ENCODE measurements at places on chromosomes 6 and 20.

DNA sequence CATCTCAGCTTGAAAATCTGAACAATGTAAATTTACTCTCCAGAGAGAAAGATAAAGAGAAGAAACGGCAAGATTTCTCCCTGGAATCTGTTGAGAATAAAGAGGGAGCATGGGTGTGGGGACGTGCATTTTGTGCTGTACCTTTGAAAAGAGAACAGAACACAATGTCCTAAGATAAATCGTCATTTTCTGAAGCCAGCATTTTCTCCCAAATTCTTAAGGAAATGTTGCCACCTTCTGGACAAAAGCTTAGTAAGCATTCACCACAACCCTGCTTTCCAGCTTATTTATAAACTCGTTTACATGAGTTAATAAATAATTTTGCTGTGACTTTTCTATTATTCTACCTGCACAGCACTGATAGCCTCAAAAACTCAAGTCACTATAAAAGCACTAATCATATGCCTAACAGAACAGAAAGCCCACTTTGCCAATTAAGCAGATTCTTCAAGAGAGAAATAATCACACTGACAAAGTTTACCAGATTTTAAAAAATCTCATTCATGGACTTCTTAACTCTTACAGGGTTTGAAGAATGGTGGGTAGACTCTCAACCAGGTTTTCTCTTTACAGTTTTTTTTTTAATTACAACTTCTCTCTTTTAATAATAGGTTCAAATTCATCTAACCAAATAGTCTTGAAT is 155.8 kb downstream of the MBOAT1 start:
- no peak for DNase-seq

DNA sequence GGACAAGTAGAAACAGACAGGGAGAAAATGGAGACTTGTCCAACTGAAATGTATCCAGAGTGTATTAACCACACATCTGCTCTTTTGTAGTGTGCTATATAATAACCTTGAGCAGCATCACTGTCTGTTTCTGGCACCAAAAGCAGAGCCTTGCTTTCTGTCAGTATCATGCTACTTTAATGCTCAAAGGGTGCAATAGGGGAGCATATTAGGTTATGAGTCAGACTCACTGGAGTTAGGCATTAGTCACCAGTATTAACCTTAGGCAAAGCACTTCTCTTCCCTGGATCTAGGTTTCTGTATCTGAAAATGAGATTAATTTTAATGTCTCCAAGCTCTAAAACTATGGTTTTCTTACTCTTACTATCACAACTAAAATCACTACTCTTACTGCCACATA is 280.1 kb downstream of the TFAP2B start:
- DNase-seq = no peak

DNA sequence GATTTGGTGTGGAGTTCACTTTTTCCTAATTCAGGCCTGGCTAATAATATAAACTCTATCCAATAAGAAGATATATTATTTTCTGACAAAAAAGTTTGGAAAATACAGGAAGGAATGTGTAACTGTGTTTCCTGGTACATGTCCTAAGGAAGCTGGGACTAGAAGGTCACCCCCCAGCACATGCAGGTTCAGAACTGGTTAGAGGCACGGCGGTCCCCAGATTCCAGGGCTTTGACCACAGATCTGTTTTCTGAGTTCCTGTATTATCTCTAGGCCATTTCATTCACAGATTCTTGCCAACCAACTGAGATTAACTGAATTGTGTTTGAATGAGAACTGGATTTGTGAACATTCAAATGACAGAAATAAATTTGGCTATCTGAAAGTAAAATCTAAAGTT is 94.5 kb downstream of the TULP4 start:
- no peak for DNase-seq

DNA sequence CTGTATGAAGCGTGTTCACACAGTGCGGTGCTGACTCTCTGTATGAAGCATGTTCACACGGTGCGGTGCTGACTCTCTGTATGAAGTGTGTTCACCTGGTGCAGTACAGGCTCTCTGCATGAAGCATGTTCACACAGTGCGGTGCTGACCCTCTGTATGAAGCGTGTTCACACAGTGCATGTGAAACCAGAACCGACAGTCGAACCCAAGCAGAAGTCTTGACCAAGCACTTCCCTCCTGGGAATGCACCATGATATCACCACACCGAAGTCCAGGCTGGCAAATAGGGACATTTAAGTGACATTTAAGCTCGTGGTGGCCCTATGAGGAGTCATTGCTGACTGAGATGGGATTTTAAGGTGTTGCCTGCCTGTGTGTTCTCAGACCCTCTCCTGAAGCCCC is 11.3 kb upstream of the SERPINB1 start:
- no peak for DNase-seq

DNA sequence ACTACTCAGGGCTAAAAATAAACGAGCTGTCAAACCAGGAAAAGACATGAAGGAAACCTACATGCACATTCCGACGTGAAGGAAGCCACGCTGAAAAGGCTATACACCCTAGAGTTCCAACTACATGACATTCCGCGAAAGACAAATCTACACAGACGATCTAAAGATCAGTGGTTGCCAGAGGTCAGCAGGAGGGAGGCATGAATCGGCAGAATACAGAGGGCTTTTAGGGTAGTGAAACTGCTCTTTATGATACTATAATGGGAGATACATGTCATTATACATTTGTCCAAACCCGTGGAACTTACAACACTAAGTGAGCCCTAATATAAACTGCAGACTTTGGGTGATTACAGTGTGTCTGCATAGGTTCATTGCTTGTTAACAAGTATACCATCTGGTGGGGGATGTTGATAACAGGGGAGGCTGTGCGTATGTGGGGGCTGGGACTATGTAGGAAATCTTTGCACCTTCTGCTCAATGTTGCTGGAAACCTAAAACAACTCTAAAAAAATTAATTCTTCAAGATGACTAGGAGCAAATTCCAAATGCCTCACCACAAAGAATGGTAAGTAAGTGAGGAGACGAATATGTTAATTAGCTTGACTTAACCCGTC is 132.2 kb upstream of the CDH4 start:
- no peak for DNase-seq

- no peak for DNase-seq
Measured at GRCh38 chr6:142735204-142735603, 209.8 kb downstream of the HIVEP2 start.

DNA sequence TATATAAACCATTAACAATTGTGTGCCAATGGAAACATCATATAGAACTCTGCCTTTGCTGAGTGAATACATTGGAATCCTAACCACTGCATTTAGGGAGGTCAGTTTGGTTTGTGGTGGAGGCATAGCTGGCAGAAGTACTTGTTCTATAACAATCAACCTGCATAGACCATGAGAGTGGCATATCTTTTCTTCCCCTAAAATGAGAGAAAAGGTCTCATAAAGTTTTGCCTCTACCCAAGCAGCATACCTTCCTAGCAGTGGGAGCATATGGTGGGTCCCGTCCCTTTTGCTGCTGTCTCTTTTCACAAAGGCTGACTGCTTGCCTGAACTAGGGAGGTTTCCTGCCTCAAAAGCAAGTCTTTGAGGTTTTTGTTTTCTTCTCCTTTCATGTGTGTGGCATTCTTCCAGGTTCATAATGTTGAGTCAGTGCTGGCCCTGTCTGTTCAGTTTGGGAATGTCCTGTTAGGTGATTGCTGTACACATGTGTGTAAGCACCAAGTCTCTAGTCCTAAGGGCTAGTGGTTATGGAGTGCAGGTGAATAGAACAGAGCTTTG is 61.2 kb upstream of the SUPT3H start:
- no peak for DNase-seq

DNA sequence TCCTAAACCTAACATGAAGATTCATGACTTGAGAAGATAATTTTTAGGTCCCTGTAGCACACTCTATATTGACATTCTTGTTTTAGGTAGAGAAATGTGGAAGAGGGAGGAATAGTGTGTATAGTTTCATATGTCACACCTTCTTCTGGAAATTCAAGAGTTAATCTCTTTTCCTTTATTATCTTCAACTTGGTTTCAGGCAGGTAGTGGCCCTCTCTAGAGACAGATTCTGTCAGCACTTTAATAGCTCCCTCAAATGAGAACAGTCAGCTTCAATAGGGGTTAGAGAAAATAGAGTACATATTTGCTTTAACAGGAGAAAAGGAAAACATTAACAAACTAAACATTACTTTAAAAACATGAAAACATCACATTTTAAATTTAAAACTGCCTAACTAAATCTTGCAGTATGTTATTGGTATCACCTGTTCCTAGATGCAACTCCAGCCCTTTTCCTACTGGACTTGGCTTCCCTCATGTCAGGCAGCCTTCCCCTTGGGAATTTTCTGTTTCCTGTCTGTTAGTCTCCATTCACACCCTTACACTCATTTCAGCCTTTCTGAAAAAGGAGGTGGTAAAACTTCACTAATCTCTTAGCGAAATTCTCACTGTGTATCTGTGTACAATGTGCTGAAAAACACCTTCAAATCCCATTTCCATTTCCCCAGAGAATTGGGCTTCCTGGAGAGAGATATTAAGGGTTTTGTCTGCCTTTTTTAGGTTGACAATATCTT is 192.3 kb upstream of the RNF217 start:
- no peak for DNase-seq

GRCh38 chr6:2522521-2522920 is 228.2 kb downstream of the MYLK4 start:
- DNase-seq = no peak

DNA sequence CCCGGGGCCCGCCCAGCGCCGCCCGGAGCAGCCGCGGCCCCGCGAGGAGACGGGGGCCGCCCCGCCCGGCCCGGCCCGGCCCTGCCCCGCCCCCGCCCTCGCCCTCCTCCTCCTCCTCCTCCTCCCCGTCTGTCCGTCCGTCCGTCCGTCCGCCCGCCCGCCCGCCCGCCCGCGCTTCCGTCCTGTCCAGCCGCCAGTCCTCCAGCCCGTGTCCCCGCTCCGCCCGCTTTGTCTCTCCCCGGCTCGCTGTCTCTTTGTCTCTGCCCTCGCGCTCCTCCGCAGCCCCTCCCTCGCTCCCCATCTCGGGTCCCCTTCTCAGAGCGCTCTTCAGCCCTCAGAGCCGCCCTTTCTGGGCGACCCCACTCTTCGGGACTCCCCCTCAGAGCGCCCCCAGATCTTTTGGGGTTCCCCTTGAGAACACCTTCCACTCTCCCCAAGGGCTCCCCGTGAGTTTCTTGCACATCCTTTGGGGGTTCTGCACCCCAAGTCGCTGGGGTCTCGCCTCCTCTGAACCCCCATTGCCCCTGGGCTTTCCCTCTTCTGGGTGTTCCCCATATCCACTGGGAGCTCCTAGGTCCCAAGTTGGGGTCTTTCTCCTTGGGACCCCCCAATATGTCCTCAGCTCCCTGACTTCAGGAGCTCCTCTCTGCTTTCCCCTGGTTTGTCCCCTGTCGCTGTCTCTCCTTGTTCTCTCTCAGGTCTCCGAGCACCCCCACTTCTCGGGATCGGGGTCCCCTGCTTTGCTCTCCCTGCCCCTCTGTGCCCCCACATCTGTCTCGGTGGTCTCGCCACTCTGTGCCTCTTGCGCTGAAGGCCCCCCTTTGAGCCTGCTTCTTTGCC is 79.5 kb upstream of the MYL9 start:
- DNase-seq = peak; percentile 29

- no peak for DNase-seq
Measured at GRCh38 chr6:106122938-106123656, 37.0 kb downstream of the PRDM1 start.

DNA sequence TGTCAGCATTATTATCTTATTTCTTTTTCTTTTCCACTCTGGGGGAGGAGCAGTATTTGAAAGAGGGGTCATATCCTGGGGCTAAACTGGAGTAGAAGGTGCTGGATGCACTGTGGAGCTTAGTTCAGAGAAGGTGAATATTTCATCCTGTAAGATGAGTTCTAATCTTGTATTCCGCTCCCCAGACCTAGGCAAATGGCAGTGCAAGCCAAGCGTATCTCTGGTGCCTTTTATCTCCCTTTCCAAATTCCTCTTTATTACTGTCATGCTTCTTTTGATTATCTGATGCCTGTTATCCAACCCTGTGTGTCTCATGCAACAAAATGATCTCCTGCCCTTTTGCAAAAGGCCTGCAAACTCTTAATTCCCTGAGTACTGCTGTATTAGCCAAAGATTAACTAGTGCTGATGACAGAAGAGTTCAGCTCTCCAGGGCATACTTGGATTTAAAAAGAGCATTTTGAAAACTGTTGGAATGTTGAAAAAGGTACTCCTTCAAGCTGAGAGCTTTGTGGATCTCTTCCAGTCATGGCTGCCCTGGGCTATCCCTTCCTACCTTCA is 138.0 kb downstream of the CARMIL1 start:
- DNase-seq = no peak

DNA sequence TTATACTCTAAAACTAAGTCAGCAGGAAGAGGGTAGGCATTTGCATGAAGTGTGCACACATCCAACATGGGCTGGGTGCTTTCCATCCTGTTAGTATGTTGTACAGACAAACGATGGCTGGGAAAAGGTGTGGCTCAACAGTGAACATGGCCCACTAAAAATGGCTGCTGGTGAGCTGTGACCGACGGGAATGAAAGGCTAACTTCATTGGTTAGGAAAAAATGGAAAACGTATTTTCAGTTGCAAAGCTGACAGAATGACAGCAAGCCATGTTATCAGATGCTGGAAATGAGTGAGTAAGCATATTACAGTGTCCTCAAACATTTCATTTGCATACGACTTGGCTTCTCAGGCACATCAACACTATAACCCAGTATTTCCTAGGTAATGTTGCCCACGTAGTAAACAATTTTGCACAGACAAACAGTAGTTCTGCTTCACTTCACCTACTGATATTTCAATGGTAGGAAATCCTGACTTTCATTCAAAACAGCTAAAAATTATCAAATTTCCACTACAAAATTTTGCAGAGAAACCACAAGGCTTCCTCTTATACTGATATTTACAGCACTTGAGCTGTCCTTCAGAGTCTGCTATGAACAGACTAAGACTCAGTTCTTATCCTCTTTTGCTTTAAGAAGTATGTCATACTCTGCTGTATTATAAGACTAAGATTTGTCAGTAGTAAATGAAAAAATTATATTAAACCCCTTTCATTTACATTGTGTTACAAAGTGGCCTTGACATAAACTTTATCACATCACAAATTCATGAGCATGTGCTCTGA is 98.9 kb downstream of the IRF4 start:
- peak; percentile 35 for DNase-seq

DNA sequence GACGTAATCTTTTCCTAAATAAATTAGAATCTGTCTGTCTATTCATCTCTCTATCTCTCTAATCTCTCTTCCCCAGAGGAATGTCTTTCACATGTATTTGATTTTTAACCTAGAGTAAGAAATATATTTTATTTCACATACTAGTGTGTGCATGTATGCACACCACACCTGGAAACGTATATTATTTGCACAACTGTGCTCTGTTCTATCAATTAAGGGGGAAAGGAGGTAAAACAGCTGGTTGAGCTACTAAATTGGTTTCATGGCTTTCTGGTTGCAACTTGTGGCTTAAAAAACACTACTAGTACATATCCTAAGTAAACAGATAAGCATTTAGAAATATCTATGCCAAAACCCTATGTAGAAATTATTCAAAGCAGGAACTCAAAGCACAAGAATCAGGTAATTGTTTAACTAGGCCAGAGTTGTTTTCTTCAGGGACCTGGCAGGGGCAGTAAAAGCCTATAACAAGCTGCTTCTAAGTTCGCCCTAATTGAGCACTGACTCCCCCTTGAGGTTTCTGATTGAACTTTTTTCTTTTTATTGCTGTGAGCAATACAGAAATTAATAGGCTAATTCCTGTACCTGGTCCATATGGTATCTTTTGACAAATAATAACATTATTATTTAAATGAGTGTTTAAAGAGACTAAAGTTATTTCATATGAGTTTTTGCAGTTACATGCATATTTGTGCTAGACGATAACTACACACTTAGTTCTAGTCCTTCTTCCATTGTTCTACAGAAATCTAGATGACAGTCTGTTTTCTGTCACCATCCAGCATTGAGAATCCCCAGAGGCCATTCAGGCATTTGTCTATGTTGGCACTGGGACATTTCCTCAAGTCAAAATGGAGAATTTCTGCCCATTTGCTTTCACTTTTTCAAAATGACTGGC is 88.6 kb downstream of the MCHR2 start:
- DNase-seq = no peak

Measured in activated CD4-positive, alpha-beta T cell treated with anti-CD3 and anti-CD28 coated beads for 4 hours (primary cell).